ENCODE measurements at places on chromosomes 1 and 21.

DNA sequence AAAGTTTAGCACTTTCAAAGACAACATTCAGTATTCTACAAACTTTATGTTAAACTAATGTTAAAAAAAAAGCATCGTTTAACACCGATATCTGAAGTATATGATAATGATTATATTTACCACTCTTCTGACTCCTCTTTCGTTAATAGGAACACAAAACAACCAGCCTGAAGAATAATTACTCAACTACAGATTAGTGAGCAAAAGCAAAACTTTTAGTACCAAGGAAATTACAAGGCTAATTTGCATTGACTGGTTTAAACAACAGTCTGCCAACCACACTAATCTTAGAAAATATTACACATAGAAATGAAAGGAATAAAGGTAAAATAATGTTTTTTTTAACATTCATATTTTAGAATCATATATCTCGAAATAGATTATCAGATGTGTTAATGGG is 500.7 kb downstream of the LMO4 start:
- no peak for DNase-seq

GRCh38 chr1:17167041-17167785 is 37.7 kb upstream of the PADI1 start:
- no peak for DNase-seq

- no peak for DNase-seq
Measured at GRCh38 chr1:4677608-4678007, 23.2 kb downstream of the AJAP1 start.

GRCh38 chr1:233485385-233485784 is 128.5 kb upstream of the KCNK1 start:
- no peak for DNase-seq

DNA sequence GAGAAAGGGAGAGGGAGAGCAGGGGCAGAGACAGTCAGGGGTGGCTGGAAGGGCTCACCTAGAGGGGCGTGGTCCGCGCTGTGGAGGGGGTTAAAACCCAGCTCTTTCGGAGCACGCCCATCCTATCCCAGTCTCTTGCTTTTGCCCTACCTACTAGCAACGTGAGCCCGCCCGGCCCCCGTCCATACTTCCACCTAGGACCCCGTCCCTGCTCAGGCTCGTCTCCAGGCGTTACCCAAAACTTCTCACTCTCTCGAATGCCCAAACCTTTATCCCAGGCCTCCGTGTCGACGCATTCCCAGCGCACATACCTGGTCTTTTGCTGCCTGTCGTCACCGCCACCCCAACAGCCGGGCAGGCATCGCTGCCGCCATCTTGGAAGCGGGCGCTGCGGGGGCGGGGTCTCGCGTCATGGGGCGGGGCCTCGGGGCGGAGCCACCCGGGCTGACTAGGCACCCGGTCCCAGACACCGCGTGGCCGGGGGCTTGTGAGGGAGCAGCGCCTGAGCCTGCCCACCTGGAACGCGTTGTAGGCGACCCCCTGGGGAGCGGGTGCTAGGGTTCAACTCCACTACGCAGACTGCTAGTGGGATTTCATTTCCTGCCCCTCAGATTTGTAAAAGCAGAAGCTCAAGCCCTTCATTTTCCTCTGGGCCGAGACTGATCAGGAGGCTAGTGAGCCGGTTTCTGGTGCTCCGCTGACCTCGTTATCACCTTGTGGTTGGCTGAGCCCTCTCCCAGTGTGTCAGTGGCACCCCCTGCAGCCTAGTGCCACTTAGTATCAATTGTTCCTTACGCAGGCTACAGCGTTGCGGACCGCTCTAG is at the start of gene B4GALT3:
B4GALT3 (minus strand) TSS at position 396 of the 824 bp plus-strand sequence. CDS start 1,447 bp downstream, outside the sequence.
- peak; percentile 50 for DNase-seq

DNA sequence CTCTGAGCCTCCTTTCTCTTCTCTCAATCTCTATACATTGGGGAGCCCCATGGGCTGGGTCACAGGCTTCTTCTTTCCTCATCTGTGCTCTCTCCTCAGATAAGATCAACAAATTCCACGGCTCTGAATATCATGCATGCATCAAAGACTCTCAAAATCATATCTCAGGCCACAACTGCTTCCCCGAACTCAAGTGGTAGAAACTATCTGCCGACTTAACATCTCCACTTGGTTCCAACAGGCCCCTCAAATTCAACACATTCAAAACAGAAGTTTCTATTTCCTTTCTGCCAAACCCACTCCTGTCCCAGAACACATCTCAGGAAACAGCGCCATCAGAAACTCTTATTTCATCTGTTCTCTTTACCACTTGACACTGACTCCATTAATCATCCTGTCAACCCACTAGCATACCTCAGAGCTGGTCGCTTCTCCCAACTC is 16.7 kb downstream of the DDX59 start:
- peak; percentile 39 for DNase-seq

DNA sequence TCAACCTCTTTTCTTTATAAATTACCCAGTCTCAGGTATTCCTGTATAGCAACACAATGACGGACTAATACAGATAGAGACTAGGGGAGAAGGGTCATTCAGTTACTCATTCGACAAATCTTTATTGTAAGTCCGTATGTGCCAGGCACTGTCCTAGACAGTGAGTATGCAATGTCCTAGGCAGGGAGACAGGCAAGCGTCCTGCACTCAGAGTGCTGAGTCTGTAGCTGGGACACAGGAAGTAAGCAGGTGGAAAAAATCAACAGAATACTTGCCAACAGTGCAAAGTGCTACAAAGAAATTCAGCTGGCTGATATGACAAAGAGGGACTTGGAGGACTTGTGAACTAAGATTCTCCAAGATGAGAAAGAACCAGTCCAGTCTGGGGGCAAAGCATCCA is 92.2 kb upstream of the ZBTB40 start:
- DNase-seq = no peak

- DNase-seq = no peak
Measured at GRCh38 chr1:157429601-157430240, 122.6 kb downstream of the FCRL5 start.

- DNase-seq = no peak
Measured at GRCh38 chr1:93661829-93662474, 19.7 kb downstream of the BCAR3 start.

DNA sequence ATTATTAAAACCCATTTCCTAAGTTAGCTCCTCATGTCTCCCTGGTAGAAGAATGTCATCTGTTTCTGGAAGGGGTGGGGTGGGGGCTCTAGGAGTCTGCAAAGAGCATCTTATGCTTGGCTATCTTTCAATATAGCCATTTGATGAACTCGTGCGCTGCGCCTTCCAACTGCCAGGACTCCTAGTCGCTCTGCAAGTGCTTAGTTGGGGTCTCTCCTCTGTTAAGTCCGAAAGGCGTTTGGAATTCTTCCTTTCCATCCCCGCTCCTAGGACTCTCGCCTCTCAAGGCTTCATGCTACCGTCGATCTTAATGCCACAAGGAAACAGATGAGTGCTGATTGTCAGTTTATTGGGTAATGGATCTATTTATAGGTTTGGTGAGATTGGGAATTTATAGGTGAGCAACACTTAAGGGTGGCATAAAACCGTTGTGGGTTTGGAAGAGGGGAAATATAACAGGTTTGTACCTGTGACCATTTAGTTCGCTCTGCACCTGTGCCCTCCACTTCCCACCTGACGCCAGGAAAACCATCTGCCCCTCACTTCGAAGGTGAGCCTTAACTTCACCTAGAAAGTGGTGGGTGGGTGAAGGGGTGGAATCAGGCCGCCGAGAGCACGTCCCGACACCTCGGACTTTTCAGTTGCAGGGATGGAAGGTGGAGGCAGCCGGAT is 1.1 kb downstream of the KCNH1 start:
- DNase-seq = no peak

- no peak for DNase-seq
Measured at GRCh38 chr1:212149566-212149965, 114.0 kb downstream of the DTL start.

GRCh38 chr1:201888282-201889089 is at the start of gene SHISA4:
Gene SHISA4, plus strand, starts transcription at chr1:201888898. Its CDS starts 97 bp downstream, at chr1:201888995.
- no peak for DNase-seq

DNA sequence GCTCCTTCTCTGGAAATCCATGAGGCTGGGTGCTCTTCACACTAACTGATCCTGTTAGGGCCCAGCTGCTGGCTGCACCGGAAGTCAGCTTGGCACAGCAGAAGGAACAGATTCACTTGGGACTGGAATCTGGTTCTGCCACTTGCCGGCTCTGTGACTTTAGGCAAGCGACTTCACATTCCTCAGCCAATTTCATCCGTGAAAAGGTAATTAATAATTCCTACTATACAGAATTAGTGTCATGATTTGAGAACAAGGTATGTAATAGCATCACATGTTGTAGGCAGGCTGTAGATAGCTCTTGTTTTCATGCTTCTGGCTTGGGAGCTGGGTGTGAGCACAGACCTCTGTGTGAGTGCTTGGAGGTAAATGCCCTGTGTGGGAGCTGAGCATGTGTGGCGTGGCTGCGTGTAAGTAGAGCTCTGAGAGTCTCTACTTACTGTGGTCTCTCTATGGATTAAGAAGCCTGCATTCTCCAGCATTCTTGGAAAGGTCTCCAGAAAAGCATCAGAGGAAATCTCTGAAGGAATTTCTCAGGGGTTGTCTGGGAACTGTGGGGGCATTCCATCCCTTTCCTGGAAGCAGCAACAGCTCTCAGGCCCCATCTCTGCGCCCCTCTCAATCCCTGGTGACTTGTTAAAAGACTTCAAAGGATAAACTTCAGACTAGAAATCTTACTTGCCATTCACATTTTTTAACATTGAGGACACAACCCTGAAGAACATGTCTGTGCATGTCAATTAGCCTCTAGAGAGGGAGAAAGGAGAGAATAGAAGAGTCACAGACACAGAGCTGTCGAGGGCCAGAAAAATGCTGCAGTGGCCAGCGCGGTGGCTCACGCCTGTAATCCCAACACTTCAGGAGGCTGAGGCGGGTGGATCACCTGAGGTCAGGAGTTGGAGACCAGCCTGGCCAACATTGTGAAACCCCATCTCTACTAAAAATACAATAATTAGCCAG is 47.7 kb upstream of the PPM1J start:
- DNase-seq = no peak

GRCh38 chr1:109906160-109906838 is 4.3 kb upstream of the CSF1 start:
- no peak for DNase-seq

GRCh38 chr1:178725466-178726086 is 532 bp downstream of the RALGPS2 start:
- DNase-seq = no peak

DNA sequence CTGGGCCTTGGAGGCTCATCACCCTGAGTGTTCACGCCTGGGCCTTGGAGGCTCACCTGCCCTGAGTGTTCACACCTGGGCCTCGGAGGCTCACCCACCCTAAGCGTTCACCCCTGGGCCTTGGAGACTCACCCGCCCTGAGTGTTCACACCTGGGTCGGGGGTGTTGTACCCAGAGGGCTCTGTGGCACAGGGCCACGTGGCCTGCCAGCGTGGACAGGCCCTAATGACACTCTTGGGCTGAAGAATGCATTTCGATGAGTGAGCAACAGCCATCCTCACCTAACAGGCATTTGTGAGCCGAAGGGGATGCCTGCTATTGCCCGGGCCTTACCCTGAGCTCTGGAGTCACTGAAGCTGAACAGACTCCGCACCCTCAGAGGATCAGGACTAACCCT is 17.5 kb downstream of the SLC19A1 start:
- no peak for DNase-seq

DNA sequence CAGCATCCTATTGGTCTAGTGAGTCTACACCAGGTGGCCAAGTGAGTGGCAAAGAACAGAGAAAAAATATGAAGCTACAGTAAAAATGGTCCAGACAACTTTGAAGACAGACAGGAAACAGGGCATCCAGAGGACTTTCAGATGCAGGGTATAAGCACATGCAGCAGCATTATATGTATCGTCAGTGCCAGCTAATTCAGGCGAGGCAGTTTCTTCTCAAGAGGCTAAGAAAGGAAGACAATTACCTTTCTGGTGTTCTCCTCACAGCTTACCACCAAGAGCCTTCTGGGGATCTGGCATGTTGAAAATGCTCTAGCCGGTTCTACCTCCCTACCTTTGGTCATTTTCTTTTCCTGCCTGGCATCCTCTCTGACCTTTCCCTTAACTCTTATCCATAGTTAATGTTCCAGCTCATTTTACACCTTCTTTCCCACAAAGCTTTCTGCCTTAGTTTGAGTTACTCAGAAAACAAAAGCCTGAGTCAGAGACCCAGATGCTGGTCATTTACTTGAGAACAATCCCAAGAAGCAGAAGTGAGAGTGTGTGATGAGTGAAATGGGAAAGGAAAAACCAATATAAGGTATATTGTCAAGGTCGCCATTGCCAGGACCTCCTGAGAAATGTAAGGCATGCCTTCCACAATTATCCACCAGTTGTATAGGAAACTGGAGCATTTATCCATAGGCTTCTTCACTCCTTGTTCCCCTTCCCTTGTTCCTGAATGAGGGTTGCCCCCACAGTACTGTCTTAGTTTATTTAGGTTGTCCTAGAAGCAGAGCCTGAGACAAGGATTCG is 444.1 kb downstream of the PLPP3 start:
- DNase-seq = no peak

DNA sequence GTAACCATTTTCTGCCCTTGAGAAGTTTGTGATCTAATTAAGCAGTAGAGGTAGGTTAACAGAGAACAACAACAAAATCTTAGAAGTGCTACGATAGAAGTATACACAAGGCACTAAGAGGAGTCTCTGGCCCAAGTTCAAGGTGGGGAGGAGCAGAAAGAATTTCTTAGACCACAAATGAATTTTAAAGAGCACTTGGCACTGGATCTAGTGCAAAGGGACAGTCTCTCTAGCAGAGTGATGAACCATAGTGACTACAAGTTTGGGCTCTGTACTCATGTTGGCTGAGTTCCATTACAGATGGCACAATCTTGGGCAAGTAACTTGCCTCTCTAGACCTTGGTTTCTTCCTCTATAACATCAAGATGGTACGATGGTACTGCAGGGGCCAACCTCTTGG is 33.3 kb upstream of the PIGC start:
- DNase-seq = no peak

DNA sequence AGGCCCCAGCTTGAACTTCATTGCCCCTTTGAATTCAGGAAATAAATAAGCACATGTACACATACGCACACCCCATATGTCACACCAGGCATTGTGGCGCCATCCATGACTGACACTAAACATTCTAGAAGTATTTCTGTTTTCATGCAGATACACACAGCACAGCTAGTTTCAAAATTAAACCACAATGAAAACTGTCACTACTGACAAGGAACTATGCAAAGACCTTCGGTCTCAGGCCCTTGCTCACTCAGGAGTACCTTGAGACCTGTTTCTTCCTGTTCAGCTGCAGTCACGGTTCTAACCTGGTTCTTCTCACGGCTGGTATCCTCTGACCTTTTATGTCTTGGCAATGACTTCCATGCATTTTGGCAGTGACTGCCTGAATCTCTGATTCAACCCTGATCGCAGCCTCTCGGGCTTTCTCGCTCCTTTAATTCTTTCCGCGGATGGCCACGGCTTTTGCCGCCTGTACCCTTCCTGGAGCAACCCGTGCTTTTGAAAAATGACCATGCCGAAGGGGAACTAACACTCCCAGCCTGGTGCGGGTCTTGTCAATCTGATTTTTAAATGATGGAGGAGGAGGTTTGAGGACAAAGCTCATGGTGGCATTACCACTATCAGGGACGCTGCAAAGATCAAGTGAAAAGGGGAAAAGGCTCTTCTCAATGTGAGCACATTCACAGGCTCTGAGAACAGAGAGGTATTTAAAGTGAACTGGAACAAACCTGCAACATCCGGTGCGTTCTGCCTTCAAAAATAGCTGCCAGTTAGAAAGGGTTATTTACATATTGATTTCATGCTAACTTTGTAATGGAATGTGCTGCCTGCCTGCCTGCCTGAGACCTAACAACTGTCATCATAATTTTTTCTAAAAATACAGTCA is 384.6 kb downstream of the RRAGC start:
- DNase-seq = no peak

- DNase-seq = no peak
Measured at GRCh38 chr21:41974752-41975053, 20.9 kb upstream of the C2CD2 start.

- DNase-seq = no peak
Measured at GRCh38 chr1:59005491-59006288, 221.8 kb upstream of the JUN start.
